Thymus (tissue), 14 donors: ENCODE measurements at places on chromosomes 5 and 9. TPM values are rescaled to one million over a fixed set of nuclear protein-coding genes. Genes with fewer than 3 reads are reported as not detected.

GRCh38 chr5:7094626-7095025 lies 301.3 kb upstream of the ADCY2 start:
- no peaks in the 10 kb centered on the region for H3K4me1 ChIP-seq
- H3K4me3 ChIP-seq, result no peak overlapping the region
- no peaks in the 10 kb centered on the region for H3K36me3 ChIP-seq
- no peak overlapping the region for H3K27ac ChIP-seq

KLF4 gene
- 4.9 TPM for total RNA-seq

- no peaks in the 10 kb centered on the region for H3K27me3 ChIP-seq
- H3K4me3 ChIP-seq, result no peak overlapping the region
- H3K4me1 ChIP-seq, result peaks cover 13% of the 10 kb centered on the region
- H3K27ac ChIP-seq, result no peak overlapping the region
- no peak for DNase-seq
These were observed 46.7 kb downstream of the VAV2 start for GRCh38 chr9:133945314-133945975.

- H3K4me1 ChIP-seq, result no peaks in the 10 kb centered on the region
- H3K36me3 ChIP-seq, result no peaks in the 10 kb centered on the region
- no peak overlapping the region for H3K4me3 ChIP-seq
- H3K27ac ChIP-seq, result no peak overlapping the region
These were observed 89.2 kb downstream of the RAPGEF6 start for GRCh38 chr5:131545845-131546244.

DNA sequence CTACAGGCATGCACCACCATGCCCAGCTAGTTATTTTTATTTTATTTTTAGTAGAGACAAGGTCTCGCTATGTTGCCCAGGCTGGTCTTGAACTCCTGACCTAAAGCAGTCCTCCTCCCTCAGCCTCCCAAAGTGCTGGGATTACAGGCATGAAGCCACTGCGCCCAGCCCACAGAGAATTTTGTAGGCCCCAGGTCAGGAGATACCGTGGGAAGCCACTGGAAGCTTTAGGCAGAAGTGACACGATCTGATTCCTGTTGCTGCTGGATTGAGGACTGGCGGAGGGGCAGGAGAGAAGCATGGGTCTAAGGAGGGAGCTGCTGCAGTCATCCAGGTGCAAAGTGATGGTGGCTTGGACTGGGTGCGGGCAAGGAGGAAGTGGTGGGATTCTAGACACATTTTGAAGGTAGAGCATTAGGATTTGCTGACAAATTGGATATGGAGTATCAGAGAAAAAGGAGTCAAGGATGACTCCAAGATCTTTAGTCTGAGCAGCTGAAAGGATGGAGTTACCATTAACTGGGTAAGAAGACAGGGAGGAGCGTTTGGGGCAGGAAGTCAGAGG lies 20.7 kb downstream of the TCF7 start:
- no peaks in the 10 kb centered on the region for H3K27me3 ChIP-seq
- H3K4me1 ChIP-seq, result peaks cover 80% of the 10 kb centered on the region
- peaks cover 98% of the 10 kb centered on the region for H3K36me3 ChIP-seq
- peak overlapping the region; percentile 78 for H3K27ac ChIP-seq
- DNase-seq, result no peak

GPX3 gene
- total RNA-seq, result 2.7 TPM

DNA sequence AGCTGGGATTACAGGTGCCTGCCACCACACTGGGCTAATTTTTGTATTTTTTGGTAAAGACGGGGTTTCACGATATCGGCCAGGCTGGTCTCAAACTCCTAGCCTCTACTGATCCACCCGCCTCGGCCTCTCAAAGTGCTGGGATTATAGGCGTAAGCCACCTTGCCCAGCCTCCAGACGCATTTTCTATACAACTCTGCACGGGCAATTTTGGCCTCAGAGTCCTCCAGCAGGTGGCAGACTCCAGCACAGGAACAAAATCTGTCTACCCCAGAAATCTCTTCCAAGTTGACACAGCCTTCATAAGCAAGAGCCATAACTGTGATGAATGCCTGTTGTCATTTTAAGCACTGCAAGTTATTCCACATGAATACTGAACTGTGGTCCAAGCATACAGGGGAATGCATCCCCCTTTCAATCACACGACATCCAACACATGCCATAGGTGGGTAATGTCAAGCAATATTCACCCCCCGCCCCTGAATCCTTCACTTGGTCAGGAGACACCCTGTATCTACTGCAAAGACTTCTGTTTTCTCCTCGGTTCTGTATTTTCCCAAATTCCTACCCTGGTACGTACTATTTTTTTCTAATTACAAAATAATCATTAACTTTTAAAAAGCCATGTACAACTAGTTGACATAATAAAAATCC lies 50.8 kb downstream of the ALDH7A1 start:
- H3K27ac ChIP-seq, result no peak overlapping the region
- H3K36me3 ChIP-seq, result no peaks in the 10 kb centered on the region
- H3K4me3 ChIP-seq, result no peak overlapping the region
- peak; percentile 21 for DNase-seq
- H3K4me1 ChIP-seq, result no peaks in the 10 kb centered on the region

GRCh38 chr5:12795333-12795663 lies 891.1 kb upstream of the CTNND2 start:
- DNase-seq, result no peak
- H3K36me3 ChIP-seq, result no peaks in the 10 kb centered on the region
- H3K4me1 ChIP-seq, result no peaks in the 10 kb centered on the region
- H3K27me3 ChIP-seq, result no peaks in the 10 kb centered on the region
- H3K4me3 ChIP-seq, result no peak overlapping the region
- no peak overlapping the region for H3K27ac ChIP-seq

GRCh38 chr5:56817263-56818014 lies 2.1 kb downstream of the MAP3K1 start:
- H3K4me1 ChIP-seq, result peaks cover 2% of the 10 kb centered on the region
- peaks cover 15% of the 10 kb centered on the region for H3K27me3 ChIP-seq
- no peaks in the 10 kb centered on the region for H3K36me3 ChIP-seq
- H3K4me3 ChIP-seq, result peak overlapping the region; percentile 76

GRCh38 chr5:95132096-95132495 lies 152.8 kb downstream of the MCTP1 start:
- no peaks in the 10 kb centered on the region for H3K4me1 ChIP-seq
- H3K27ac ChIP-seq, result no peak overlapping the region
- H3K36me3 ChIP-seq, result no peaks in the 10 kb centered on the region
- H3K4me3 ChIP-seq, result no peak overlapping the region
- H3K27me3 ChIP-seq, result no peaks in the 10 kb centered on the region

GRCh38 chr9:134730761-134731496 lies 89.3 kb downstream of the COL5A1 start:
- H3K36me3 ChIP-seq, result no peaks in the 10 kb centered on the region
- no peak for DNase-seq
- H3K27me3 ChIP-seq, result no peaks in the 10 kb centered on the region
- no peak overlapping the region for H3K4me3 ChIP-seq
